ENCODE measurements at places on chromosomes 5 and 9. TPM values are rescaled to one million over a fixed set of nuclear protein-coding genes. Genes with fewer than 3 reads are reported as not detected.
A peak's percentile ranks its signal among the peaks of the same experiment; 100 is the strongest.

- DNase-seq, result no peak
Measured at GRCh38 chr9:274406-274805, 59.7 kb downstream of the DOCK8 start.

The N4BP3 gene
- 0.79 TPM for total RNA-seq

The DND1 gene
- total RNA-seq, result 0.16 TPM

GRCh38 chr9:33375238-33375840 is 27.0 kb downstream of the AQP7 start:
- DNase-seq, result no peak

GRCh38 chr5:76556511-76557221 is 66.5 kb downstream of the F2RL2 start:
- no peak for DNase-seq

- DNase-seq, result no peak
Measured at GRCh38 chr9:134648701-134649530, 7.3 kb downstream of the COL5A1 start.

The ALDH1A1 gene
- total RNA-seq, result not detected

- no peak for DNase-seq
Measured at GRCh38 chr5:41213340-41213739, at the start of gene C6. Gene C6, minus strand, starts transcription at chr5:41213532. Its CDS starts 10,302 bp downstream, at chr5:41203230.

The PRELID2 gene
- 28.4 TPM for total RNA-seq

- DNase-seq, result no peak
Measured at GRCh38 chr5:129903466-129904101, 681 bp upstream of the CHSY3 start.

DNA sequence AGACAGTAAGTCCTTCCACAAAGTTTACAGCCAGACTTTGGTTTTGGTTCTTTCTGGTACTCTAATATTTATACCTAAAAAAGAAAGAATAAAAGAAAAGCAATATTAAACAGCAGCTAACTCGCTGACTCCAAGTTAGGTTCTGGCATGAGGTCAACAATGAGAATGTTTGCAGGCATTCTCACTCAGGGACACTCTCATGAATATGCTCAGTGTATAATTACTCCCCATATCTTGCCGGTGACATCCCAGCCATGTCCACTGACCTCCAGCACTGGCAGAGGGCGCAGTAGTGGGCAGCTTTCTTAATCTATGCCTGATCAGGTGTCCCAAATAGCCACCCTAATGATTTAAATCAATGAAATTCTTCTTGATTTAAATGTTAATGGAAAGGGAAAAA is 151.5 kb downstream of the BNC2 start:
- no peak for DNase-seq

- no peak for DNase-seq
Measured at GRCh38 chr5:83357621-83358231, 113.8 kb upstream of the VCAN start.

The BRINP1 gene
- not detected for total RNA-seq

- DNase-seq, result no peak
Measured at GRCh38 chr5:69432412-69433206, 17.7 kb downstream of the MARVELD2 start.

DNA sequence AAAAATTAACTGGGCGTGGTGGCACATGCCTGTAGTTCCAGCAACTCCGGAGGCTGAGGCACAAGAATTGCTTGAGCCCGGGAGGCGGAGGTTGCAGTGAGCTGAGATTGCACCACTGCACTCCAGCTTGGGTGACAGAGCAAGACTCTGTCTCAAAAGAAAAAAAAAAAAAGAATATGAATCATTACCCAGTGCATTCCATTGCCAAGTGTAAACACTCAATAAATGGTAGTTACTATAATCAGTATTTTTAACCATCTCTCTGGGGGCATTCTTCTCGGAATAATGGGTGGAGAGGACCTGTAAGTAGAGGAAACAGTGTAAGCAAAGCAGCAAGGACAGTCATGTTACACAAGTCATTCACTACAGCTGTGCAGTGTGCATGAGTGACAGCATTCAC is 13.8 kb upstream of the RANBP17 start:
- peak; percentile 44 for DNase-seq

GRCh38 chr9:124733964-124734740 is 37.0 kb downstream of the NR6A1 start:
- no peak for DNase-seq

The FRMD3 gene
- total RNA-seq, result 15.5 TPM

GRCh38 chr5:36367524-36367923 is 65.8 kb upstream of the RANBP3L start:
- DNase-seq, result peak; percentile 3

All from SJSA1 (cell line).